Immature natural killer cell (primary cell): ENCODE measurements at places on chromosomes 16 and 17.

- DNase-seq = no peak
Measured at GRCh38 chr17:13572581-13572980, 29.1 kb downstream of the HS3ST3A1 start.

DNA sequence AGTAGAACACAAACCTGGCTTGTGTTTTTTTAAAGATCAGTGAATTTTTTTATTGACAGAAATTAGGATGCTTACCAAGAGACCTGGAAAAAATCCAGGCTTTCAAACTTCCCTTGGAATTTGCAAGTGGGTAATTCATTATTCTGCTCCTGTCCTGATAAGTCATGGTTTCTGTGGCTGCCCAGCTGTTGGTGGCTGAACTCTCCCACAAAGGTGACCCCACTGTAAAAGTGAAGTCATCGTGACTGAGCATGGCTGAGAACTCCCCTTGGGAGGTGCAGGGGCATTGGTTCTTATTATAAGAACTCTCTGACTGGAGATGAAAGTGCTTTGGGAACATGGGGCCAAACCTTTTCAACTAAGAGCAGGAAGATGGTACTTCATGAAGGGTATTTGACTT, 46.6 kb upstream of the TANC2 start:
- no peak for DNase-seq

- no peak for DNase-seq
Measured at GRCh38 chr16:46568472-46569230, 52.5 kb downstream of the SHCBP1 start.

DNA sequence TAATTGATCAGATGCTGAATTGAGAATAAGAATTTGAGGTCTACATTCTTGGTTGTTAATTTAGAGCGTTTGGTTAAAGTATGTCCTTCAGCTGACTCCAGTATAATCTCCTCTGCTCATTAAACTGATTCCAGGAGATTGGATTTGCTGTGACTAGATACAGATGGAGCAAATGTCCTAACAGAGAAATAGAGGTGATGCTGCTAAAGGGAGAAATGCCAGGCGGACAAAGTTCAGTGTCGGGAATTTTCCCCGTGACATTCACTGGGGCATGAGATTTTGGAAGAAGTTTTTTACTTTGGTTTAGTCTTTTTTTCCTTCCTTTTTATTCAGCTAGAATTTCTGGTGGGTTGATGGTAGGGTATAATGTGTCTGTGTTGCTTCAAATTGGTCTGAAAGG, 19.0 kb downstream of the PRKAR1A start:
- DNase-seq = no peak

- DNase-seq = no peak
Measured at GRCh38 chr17:21285164-21286065, 904 bp downstream of the MAP2K3 start.

- peak; percentile 27 for DNase-seq
Measured at GRCh38 chr16:642189-643049, 791 bp downstream of the MCRIP2 start.

DNA sequence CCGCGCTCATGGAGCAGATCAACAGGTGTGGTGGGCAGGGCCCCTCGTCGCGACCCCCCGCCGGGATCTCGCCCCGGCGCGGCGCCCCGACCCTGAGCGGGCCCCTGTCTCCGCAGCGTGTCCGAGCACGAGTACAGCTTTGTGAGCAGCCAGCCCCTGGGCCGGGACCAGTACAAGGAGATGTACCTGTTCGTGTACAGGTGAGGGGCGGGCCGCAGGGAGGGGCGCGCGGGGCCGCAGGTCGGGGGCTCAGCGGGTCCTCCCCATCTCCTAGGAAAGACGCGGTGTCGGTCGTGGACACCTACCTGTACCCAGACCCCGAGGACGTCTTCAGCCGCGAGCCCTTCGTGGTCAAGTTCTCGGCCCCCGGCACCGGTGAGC, 848 bp downstream of the DNASE1L2 start:
- no peak for DNase-seq

DNA sequence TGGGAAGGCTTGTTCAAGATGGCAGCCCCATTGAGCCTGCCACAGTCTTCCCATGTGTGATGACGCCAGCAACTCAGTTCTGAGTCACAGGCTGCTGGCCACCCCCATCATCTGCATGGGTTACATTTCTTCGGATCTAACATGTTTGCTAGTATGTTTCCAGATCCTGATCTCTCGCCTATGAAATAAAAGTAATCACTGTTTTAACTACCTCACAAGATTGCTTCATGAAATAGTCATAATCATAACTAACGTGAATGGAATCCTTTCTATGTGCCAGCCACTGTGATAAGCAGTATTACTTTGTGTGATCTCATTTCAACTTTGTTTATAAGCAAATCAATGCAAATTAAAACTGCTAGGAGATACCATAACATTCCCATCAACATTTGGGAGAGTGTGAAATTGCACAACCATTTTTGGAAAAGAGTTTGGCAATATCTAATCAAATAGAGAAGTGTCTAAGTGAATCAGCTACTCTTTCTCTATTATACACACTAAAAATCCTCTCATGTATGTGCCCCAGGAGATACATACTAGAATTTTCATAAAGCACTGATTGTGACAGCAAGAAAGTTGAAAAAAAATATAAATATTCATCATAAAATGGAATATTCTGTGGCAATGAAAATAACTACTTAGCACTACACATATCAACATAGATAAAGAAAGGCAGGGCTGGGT, 300.2 kb upstream of the IRX5 start:
- DNase-seq = no peak

DNA sequence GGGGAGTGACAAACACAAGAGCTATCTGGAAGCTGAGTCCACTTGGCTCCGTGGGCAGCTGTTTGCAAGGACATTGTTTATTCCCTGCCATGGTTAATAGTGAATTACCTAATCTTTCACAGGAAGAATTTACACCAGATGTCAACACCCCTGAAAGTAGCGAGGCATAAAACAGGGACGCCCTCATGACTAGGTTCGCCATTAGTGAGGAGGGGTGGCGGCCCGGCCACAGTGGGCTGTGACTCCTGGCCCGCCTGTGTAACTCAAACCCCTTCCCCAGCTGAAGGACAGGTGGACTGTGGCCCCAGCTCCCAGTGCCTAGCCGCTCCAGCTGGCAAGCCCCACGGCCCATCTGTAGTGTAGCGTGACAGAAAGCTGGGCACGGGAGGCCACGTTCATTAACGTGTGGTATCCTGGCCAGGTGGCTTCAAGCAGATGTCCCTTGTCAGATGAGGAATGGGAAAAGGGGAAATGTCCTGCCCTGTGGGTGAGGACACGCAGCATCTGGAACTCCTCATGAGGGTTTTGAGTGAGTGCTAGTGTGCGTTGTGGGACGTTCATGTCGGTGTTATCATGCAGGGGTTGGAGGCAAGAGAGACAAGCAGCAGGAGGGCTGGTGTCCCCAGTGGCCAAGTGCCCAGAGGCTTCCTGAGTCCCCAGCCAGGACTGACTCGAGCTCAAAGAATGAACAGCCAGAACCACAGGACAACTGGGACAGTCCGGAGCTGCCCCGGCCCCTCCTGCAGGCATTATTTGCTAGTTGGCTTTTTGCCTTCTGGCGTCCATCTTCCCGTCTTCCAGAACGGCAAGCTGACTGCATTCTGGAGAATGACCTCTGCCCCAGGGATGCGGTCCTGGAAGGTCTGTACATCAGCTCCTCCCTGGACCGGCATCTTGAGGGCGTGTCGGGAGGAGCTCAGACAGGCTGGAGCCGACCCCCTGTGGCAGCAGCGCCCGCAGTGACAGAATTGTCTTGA, 19.2 kb downstream of the KDM8 start:
- no peak for DNase-seq

DNA sequence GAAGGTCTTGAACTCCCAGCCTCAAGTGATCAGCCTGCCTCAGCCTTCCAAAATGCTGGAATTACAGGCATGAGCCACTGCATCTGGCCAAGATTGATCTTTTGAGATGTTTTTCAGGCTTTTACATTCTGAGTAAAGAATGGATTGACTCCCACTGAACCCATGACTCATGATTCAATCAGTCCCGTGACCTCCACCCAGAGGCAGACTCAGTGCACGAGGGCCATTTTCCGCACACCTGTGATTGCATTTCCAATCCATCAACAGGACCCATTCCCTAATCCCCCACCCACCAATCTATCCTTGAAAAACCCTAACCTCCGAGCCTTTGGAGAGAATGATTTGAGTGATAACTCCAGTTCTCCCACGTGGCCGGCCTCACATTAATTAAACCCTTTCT, 40.4 kb upstream of the PRKCB start:
- no peak for DNase-seq

GRCh38 chr17:28367641-28368305, 2.3 kb downstream of the VTN start:
- no peak for DNase-seq

- DNase-seq = no peak
Measured at GRCh38 chr17:46061435-46061834, 62.4 kb downstream of the STH start.

GRCh38 chr17:60548990-60549389, 22.9 kb upstream of the APPBP2 start:
- DNase-seq = no peak

GRCh38 chr17:28646039-28646754, 1.2 kb upstream of the BLTP2 start:
- no peak for DNase-seq

DNA sequence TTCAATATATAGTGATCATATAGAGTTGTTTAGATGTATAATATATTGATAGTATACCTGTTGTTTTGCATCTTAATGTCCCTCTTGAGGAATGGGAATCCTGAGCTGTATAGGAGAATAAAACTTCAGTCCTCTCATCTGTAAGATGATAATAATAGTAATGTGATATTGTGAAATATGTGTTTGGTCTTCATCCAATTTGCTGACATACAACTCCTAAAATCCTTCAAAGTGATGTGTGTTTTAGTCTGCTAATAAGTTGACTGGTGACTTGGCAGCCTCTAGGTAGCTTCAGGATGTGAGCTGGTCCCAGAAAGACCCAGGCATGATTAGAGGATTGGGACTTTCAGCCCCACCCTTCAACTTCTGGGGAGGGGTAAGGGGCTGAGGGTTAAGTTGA, 22.8 kb upstream of the NFAT5 start:
- DNase-seq = no peak

DNA sequence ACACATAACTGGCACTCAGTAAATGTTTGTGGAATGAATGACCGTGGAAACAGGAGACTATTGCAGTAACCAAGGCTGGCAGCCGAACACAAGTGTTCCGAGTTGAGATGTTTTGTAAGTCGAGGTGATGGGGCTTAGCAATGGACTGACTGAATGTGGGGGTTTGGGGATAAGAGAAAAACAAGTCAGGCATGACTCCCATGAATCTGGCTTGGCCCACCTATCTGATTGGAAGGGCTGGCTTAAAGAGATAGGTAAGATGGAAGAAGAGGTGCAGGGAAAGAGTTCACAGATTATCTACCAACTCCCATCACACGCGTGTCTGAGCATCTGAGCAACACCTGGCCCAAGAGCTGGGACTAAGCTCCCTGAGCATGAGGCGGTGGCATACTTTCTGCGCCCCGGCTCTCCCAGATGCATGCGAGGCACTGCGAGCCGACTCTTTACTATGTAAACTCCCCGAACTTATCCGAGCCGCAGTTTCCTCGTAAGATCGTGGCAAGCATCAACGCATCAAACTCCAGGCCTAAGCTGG, 539 bp downstream of the IFT20 start:
- no peak for DNase-seq

DNA sequence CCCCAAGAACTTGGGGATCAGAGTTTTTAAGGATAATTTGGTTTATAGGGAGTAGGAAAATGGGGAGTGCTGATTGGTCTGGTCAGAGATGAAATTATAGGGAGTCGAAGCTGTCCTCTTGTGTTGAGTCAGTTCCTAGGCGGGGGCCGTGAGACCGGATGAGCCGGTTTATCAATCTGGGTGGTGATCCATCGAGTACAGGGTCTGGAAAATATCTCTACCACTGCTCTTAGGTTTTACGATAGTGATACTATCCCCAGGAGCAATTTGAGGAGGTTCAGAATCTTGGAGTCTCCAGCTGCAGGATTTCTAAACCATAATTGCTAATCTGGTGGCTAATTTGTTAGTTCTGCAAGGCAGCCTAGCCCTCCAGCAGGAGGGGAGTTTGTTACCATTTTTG, 403.4 kb downstream of the CDH11 start:
- DNase-seq = no peak

DNA sequence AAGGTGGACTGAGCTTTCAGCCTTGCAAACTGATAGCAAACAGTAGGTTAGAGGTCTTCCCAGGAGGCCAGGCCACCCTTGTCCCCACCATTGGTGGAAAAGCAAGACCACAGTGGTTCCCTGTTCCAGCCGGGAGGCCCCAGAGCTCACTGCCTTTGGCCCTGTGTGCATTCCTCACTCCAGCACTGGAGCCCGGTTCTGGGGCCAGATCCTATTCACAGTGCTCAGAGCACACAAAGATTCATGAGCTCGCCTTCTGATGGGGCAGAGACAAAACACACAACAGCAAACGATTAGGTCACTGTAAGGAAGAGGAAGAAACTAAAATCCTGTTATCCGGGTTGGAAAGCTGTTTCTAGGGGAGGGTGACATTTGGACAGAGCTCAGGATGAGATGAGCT, 5.6 kb upstream of the PGS1 start:
- no peak for DNase-seq

- DNase-seq = no peak
Measured at GRCh38 chr16:77603656-77604055, 118.7 kb upstream of the NUDT7 start.

GRCh38 chr17:14298221-14298946, 2.5 kb upstream of the HS3ST3B1 start:
- no peak for DNase-seq

DNA sequence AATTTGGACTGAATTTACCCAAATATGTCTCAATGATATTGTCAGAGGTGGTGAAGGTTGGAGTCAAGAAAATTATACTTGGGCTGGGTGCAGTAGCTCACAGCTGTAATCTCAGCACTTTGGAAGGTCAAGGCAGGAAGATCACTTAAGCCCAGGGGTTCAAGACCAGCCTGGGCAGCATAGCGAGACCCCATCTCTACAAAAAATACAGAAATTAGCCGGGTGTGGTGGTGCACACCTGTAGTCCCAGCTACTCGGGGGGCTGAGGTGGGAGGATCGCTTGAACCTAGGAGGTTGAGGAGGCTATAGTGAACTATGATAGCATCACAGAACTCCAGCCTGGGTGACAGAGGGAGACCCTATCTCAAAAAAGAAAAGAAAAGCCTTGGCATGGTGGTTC, 40.9 kb downstream of the LAT start:
- no peak for DNase-seq

GRCh38 chr17:14559264-14560119, 258.6 kb downstream of the HS3ST3B1 start:
- peak; percentile 23 for DNase-seq

GRCh38 chr17:29956225-29956624, 14.8 kb downstream of the EFCAB5 start:
- no peak for DNase-seq

DNA sequence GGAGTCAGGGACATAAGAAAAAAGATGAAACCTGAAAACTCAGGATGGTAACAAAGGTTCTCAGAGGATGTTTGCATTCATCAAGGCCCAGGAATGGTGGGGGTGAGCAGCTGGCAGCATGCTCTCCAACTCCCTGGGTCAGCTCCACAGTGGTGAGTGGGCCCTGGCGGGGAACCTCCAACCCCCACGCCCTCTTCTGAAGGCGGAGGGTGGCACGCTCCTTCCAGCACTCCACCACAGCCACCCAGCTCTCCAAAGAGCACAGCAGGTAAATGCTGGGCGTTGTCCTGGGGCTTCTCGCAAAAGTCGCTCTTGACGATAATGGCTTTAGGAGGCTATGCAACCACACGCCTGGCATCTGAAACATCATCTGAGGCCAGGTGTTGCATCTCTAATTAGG, 173.8 kb downstream of the C16orf78 start:
- DNase-seq = no peak

- no peak for DNase-seq
Measured at GRCh38 chr17:12046786-12047185, 26.1 kb downstream of the MAP2K4 start.
